ENCODE measurements at places on chromosomes 11 and 22.
A peak's percentile ranks its signal among the peaks of the same experiment; 100 is the strongest.

DNA sequence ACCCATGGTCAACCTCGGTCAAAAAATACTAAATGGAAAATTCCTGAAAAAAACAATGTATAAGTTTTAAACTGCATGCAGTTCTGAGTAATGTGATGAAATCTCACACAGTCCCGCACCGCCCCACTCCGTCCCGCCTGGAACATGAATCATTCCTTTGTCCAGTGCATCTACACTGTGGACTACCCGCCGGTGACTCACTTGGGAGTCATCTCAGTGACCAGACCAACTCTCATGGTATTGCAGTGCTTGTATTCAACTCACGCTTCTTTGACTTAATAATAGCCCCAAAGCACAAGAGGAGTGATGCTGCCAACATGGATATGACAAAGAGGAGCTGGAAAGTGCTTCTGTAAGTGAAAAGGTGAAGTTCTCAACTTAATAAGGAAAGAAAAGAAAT, 48.8 kb downstream of the ARHGAP32 start:
- no peaks in the 10 kb centered on the region for H3K36me3 ChIP-seq
- peak; percentile 93 for DNase-seq
- no peaks in the 10 kb centered on the region for H3K27me3 ChIP-seq

DNA sequence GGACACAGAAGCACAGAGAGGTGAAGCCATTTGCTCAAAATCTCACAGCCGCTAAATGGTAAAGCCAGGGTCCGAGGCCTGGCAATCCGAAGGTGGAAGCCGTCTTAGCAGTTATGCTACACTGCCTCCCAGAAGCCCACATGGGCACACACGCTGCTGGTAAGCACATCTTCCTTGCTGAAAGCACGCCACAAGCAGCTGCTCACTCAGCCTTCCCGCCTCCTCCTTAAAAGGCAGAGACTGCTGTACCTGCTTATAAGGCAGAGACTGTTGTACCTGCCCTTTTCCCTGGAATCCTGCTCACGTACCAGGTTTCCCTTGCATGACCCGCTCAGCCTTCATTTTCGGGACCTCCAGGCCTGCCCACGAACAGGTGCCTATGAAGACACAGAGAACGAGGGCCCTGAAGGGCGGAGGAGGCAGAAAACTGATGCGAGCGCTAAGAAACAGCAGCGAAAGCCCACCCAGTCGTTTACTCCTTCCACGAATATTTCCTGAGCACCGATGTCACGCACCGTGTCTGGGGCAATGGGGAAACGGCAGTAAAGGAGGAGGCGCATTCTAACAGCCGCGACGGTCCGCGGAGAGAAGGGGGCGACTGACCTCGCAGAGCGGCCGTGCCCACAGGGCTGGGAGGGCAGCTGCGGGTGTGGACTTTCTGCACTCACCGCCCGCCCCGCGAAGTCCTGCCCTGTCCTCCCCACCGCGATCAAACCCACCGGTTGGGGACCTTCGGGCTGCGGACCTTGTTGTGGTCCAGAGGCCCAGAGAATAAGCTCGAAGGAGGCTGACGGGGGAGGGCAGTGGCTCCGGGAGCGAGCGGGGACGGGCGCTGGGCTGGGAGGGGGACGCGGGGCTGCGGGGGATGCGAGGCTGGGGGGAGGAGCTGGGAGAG, 13.0 kb downstream of the SPATA19 start:
- no peak for DNase-seq
- H3K27ac ChIP-seq: no peak overlapping the region
- no peaks in the 10 kb centered on the region for H3K36me3 ChIP-seq
- no peaks in the 10 kb centered on the region for H3K27me3 ChIP-seq
- H3K4me1 ChIP-seq: no peaks in the 10 kb centered on the region

DNA sequence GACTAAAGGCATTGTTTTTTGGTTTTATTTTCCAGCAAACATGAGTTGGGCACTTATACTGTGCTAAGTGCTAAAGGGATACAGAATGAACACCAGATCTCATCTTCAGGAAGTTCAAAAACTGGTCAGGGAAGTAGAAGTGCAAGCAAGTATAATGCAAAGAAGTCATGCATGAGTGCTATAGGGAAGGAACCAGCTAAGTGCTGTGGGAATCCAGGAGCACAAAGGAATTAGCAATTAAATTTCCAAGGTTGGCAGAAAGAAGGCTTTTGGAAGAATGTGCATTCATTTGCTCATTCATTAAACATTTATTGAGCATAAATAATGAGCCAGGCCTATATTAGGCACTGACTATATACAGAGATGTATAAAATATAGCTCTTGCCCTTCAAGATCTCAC, 143.7 kb upstream of the ARHGAP42 start:
- no peaks in the 10 kb centered on the region for H3K36me3 ChIP-seq
- H3K27me3 ChIP-seq: no peaks in the 10 kb centered on the region
- no peak for DNase-seq
- no peaks in the 10 kb centered on the region for H3K4me1 ChIP-seq

- H3K27me3 ChIP-seq: no peaks in the 10 kb centered on the region
- no peaks in the 10 kb centered on the region for H3K36me3 ChIP-seq
- no peak overlapping the region for H3K4me3 ChIP-seq
- no peak overlapping the region for H3K27ac ChIP-seq
- DNase-seq: no peak
Measured at GRCh38 chr22:25668437-25668836, 73.6 kb upstream of the MYO18B start.

- no peak overlapping the region for H3K27ac ChIP-seq
- no peak overlapping the region for H3K4me3 ChIP-seq
- no peaks in the 10 kb centered on the region for H3K36me3 ChIP-seq
- no peak for DNase-seq
- no peaks in the 10 kb centered on the region for H3K4me1 ChIP-seq
- no peaks in the 10 kb centered on the region for H3K27me3 ChIP-seq
Measured at GRCh38 chr22:49426618-49427266, 400.9 kb downstream of the BRD1 start.

- no peak overlapping the region for H3K4me3 ChIP-seq
- no peaks in the 10 kb centered on the region for H3K4me1 ChIP-seq
- DNase-seq: no peak
- H3K27me3 ChIP-seq: no peaks in the 10 kb centered on the region
- H3K36me3 ChIP-seq: no peaks in the 10 kb centered on the region
- no peak overlapping the region for H3K27ac ChIP-seq
Measured at GRCh38 chr22:43563571-43563970, 151.8 kb downstream of the MPPED1 start.
